ENCODE measurements at places on chromosomes 16 and 17.

DNA sequence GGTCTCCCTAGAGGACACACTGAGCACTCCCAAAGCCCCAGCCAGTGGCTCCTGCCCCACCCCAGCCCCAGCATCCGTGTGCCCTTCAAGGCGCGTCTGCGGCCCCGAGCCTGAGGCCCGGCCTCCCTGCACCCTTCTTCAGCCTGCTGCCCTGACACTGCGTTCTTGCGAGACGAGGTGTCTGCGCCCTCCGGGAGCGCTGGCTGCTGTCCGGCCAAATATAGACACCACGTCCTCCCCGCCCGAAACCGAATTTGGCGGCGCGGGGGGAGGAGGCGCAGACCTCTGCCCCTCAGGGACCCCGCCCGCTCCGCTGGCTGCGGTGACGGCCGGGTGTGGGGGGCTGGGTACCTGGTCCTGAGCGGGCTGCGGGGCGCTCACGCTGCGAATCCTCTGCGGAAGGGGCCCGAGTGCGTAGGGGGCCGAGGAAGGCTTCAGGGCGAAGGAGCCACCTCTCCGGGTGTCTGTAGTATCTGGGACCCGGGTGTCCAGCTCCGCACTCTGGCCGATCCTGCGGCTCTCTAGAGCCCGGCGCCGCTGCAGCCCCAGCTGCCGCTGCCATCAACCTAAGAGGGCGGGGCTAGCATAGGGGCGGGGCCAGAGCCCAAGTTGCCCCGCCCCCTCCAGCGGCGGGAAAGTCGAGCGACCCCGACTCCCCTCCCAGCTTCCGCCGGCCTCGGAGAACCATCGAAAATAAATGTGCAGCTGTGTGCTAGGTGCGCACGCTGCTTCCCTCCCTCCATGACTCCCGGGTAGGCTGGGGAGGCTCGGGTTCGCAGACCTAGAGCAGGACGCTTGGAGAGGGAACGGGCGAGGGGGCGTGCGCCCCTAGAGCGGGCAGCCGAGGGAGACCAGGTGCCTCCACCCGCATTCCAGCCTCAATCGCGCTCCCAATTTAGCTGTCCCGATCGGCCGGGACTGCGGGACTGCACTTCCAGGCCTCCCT is at the start of gene CORO6:
TSS of gene CORO6 (minus strand) at position 576 of the 946 bp plus-strand sequence. CDS start 1,491 bp downstream, outside the sequence.
- peaks cover 67% of the 10 kb centered on the region for H3K27me3 ChIP-seq
- H3K4me3 ChIP-seq = peak within 1 kb of the TSS; percentile 75
- H3K36me3 ChIP-seq = no peaks in the 10 kb centered on the region
- DNase-seq = peak; percentile 92
- H3K27ac ChIP-seq = no peak within 1 kb of the TSS

GRCh38 chr17:44085908-44086307 is 15.4 kb downstream of the G6PC3 start:
- no peaks in the 10 kb centered on the region for H3K27me3 ChIP-seq
- peaks cover 29% of the 10 kb centered on the region for H3K4me1 ChIP-seq

- no peak overlapping the region for H3K4me3 ChIP-seq
- peak; percentile 93 for DNase-seq
- H3K36me3 ChIP-seq = no peaks in the 10 kb centered on the region
- H3K4me1 ChIP-seq = peaks cover 12% of the 10 kb centered on the region
- no peaks in the 10 kb centered on the region for H3K27me3 ChIP-seq
- H3K27ac ChIP-seq = no peak overlapping the region
Observed at GRCh38 chr17:879546-880442, 97.6 kb downstream of the MRM3 start.

- no peak overlapping the region for H3K4me3 ChIP-seq
- DNase-seq = no peak
- no peak overlapping the region for H3K27ac ChIP-seq
- no peaks in the 10 kb centered on the region for H3K4me1 ChIP-seq
Observed at GRCh38 chr17:55168958-55169687, 95.6 kb upstream of the HLF start.

DNA sequence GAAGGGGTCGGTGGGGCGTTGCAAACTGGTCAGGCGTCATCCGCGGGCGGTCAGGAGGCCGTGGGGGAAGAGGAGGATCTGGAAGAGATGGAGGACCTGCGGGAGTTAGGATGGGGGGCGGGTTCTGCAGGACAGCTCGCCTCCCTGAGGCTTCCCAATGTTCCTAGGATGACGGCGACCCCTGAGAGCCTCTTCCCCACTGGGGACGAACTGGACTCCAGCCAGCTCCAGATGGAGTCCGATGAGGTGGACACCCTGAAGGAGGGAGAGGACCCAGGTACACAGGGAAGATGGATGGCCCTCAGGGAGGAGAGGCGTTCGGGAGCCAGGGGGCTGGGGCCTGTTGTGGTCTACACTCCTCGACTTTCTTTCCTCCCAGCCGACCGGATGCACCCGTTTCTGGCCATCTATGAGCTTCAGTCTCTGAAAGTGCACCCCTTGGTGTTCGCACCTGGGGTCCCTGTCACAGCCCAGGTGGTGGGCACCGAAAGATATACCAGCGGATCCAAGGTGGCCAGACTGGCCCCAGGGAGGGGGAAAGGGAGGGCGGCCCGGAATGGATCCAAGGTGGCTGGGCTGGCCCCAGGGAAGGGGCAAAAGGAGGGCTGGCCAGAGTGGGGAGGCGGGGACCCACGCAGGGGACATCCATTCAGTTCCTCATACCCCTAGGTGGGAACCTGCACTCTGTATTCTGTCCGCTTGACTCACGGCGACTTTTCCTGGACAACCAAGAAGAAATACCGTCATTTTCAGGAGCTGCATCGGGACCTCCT is 839 bp downstream of the PLD2 start:
- no peak for DNase-seq
- no peaks in the 10 kb centered on the region for H3K36me3 ChIP-seq
- H3K27ac ChIP-seq = no peak overlapping the region
- H3K4me1 ChIP-seq = peaks cover 10% of the 10 kb centered on the region
- H3K4me3 ChIP-seq = peak overlapping the region; percentile 79
- H3K27me3 ChIP-seq = peaks cover 6% of the 10 kb centered on the region

GRCh38 chr16:88578446-88579313 is 8.5 kb downstream of the ZC3H18 start:
- H3K36me3 ChIP-seq = no peaks in the 10 kb centered on the region
- H3K27me3 ChIP-seq = no peaks in the 10 kb centered on the region
- no peak overlapping the region for H3K27ac ChIP-seq
- no peak for DNase-seq

DNA sequence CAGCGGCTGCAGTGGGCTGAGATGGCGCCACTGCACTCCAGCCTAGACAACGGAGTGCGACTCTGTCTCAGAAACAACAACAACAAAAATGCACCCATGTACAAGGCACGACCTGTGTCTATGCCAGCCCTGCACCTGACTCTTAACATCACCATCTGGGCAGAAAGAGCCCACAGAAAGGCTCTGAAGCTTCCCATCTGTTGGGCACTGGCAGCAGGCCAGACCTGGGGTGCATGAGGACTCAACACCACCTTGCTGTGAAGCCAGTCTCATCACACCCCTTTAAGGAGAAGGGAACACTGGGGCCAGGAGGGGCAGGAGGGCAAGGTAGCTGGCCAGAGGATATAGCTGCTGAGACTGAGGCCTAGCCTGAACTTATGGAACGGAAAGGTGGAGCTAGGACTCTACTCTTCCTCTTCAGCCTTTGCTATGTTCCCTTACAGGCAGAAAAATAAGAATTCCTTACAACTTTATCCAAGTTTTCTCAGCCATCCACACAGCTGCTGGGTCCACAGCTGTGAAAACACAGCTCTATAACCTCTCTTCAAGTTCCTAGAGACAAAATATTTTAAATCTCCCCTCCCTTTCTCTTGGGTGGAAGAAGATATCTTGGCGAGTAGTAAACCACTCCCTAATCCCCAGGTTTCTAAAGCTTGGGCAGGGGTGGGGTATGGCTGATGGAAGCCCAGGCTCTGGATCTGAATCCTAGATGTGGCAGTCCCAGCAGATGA is 2.8 kb downstream of the ELOB start:
- no peaks in the 10 kb centered on the region for H3K27me3 ChIP-seq
- H3K4me3 ChIP-seq = no peak overlapping the region
- peaks cover 13% of the 10 kb centered on the region for H3K4me1 ChIP-seq
- no peak for DNase-seq
- H3K36me3 ChIP-seq = no peaks in the 10 kb centered on the region

DNA sequence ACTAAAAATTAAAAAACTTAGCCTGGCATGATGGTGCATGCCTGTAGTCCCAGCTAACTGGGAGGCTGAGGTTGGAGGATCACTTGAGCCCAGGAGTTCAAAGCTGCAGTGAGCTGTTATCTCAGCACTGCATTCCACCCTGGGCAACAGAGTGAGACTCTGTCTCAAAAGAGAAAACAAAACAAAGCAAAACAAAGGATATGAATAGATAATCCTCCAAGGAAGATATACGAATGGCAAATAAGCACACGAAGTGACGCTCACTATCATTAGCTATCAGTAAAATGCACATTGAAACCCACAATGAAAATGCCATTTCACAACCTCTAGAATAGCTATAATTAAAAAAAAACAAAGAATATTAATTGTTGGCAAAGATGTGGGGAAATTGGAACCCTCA is 386.2 kb upstream of the CCL2 start:
- H3K27ac ChIP-seq = no peak overlapping the region
- H3K27me3 ChIP-seq = no peaks in the 10 kb centered on the region
- H3K36me3 ChIP-seq = no peaks in the 10 kb centered on the region
- no peaks in the 10 kb centered on the region for H3K4me1 ChIP-seq
- H3K4me3 ChIP-seq = no peak overlapping the region
- no peak for DNase-seq

- H3K27ac ChIP-seq = no peak overlapping the region
- H3K27me3 ChIP-seq = no peaks in the 10 kb centered on the region
- H3K4me1 ChIP-seq = no peaks in the 10 kb centered on the region
- H3K4me3 ChIP-seq = no peak overlapping the region
- no peaks in the 10 kb centered on the region for H3K36me3 ChIP-seq
Observed at GRCh38 chr17:55563363-55563762, 52.1 kb upstream of the SMIM36 start.

- H3K36me3 ChIP-seq = no peaks in the 10 kb centered on the region
- H3K4me1 ChIP-seq = no peaks in the 10 kb centered on the region
- H3K27ac ChIP-seq = no peak overlapping the region
- no peak for DNase-seq
- no peaks in the 10 kb centered on the region for H3K27me3 ChIP-seq
Observed at GRCh38 chr17:65626451-65626850, 65.0 kb upstream of the AXIN2 start.

- no peaks in the 10 kb centered on the region for H3K27me3 ChIP-seq
- DNase-seq = no peak
- H3K27ac ChIP-seq = no peak overlapping the region
- H3K36me3 ChIP-seq = no peaks in the 10 kb centered on the region
- H3K4me1 ChIP-seq = peaks cover 3% of the 10 kb centered on the region
Observed at GRCh38 chr17:40482722-40483121, 18.7 kb downstream of the TNS4 start.

DNA sequence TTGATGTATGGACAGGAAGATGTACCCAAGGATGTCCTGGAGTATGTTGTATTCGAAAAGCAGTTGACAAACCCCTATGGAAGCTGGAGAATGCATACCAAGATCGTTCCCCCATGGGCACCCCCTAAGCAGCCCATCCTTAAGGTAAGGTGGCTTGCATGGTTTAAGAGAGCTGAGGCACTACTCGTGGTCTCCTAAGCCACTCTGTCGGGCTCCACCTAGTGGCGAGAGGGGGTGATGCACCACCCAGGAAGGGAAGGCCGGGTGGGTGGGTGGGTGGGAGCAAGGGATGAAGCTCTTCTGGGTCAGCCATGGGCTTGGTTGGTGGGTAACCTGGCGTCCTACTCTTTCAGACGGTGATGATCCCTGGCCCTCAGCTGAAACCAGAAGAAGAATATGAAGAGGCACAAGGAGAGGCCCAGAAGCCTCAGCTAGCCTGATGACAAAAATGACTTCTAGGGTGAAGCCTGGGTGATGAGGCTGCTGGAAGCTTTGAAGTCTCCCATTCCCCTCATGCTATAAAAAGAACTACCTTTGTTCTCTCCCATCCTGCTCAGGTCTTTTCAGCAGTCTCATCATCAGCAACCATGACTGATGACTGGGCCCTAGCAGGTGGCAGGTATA is 21.5 kb downstream of the GPR179 start:
- H3K4me3 ChIP-seq = no peak overlapping the region
- DNase-seq = peak; percentile 67
- H3K27ac ChIP-seq = no peak overlapping the region
- H3K27me3 ChIP-seq = no peaks in the 10 kb centered on the region
- peaks cover 19% of the 10 kb centered on the region for H3K4me1 ChIP-seq
- H3K36me3 ChIP-seq = peaks cover 7% of the 10 kb centered on the region

DNA sequence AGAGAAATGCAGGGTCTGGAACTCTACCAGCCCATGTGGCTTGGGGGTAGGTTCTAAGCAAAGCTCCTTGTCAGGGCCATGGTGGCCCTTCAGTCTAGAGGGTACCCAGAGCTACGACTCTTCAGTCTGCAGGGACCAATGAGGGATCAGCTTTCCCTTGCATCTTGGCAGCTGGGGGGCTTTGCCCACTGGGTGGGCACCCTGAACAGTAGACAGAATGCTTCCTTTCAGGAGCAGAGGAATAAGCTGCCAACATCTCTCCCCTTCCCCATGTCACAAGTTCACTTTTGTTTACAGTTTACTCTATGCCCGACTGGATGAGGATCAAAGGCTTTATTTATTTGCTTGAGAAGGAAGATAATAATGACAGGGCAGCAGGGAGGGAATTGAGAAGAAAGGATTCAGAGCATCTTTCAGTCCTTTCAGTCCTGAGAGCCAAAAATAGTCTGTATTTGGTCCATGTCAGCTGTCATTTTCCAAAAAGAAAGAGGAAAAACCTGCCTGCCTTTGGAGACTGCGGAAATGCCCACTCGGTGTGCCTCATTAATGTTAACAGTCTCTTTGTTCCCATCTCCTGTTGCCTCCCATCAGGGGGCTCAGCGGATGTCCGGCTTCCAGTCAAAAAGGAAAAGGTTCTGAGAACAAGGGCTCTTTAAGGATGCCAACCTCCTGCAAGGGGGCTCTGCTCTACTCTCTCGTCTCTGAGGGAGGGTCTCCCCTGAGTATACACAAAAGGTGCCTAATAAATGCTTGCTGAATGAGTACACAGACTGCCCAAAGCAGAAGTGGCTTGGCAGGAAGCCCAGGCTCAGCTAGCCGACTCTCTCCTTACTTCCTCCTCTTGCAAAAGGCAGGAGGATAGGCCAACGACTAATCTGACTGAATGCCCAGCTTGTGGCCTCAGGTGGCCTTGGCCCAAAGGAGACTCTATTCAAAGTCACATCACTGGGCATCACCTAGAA is 17.1 kb downstream of the TRAF4 start:
- peaks cover 21% of the 10 kb centered on the region for H3K4me1 ChIP-seq
- H3K4me3 ChIP-seq = peak overlapping the region; percentile 2
- H3K36me3 ChIP-seq = no peaks in the 10 kb centered on the region
- H3K27me3 ChIP-seq = no peaks in the 10 kb centered on the region
- H3K27ac ChIP-seq = peak overlapping the region; percentile 87
- peak; percentile 64 for DNase-seq

- H3K4me1 ChIP-seq = no peaks in the 10 kb centered on the region
- no peaks in the 10 kb centered on the region for H3K36me3 ChIP-seq
- H3K27ac ChIP-seq = no peak overlapping the region
- H3K27me3 ChIP-seq = no peaks in the 10 kb centered on the region
- no peak for DNase-seq
Observed at GRCh38 chr17:2689411-2690164, 22.0 kb downstream of the CLUH start.

DNA sequence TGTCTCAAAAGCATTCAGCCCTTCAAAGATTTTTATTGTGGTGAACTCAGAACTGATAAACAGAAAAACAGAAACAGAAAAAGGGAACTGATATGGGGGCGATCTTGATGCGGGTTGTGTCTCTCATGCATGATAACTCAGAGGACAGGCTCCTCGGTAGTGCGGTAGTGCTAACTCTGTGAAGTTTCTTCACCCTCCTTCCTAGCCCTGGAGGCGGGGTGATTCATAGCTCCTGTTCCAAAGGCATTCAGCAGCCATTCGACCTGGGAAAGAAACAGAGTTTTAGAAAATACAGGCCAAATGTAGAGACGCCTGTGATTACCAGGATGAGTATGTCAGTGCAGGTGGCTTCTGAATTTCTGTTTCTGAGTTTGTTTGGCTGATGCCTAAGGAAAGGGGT is 5.5 kb upstream of the MAF start:
- peaks cover 24% of the 10 kb centered on the region for H3K4me1 ChIP-seq
- H3K27ac ChIP-seq = no peak overlapping the region
- DNase-seq = peak; percentile 35
- no peaks in the 10 kb centered on the region for H3K36me3 ChIP-seq
- H3K4me3 ChIP-seq = no peak overlapping the region

Measured in neural progenitor cell (in vitro differentiated cells).